ENCODE measurements at places on chromosomes 2 and 18.

DNA sequence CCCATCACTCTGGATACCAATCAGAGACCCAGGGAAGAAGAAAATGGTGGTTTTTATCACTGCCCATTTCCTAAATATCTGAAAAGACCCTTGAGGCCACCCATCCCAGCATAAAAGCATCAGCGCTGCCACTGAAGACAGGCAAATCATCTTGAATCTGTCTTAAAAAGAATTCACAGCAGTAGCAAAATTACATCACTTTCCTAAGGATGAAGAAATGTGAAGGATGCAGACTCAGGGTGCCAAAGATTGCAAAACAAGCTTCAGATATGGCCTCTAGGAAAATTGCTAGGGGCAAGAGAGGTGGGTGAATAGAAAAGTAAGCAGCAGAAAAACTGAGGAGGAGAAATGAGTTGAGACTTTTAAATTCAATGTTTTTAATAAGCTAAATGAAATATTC is 70.0 kb downstream of the SLC25A12 start:
- DNase-seq = no peak

DNA sequence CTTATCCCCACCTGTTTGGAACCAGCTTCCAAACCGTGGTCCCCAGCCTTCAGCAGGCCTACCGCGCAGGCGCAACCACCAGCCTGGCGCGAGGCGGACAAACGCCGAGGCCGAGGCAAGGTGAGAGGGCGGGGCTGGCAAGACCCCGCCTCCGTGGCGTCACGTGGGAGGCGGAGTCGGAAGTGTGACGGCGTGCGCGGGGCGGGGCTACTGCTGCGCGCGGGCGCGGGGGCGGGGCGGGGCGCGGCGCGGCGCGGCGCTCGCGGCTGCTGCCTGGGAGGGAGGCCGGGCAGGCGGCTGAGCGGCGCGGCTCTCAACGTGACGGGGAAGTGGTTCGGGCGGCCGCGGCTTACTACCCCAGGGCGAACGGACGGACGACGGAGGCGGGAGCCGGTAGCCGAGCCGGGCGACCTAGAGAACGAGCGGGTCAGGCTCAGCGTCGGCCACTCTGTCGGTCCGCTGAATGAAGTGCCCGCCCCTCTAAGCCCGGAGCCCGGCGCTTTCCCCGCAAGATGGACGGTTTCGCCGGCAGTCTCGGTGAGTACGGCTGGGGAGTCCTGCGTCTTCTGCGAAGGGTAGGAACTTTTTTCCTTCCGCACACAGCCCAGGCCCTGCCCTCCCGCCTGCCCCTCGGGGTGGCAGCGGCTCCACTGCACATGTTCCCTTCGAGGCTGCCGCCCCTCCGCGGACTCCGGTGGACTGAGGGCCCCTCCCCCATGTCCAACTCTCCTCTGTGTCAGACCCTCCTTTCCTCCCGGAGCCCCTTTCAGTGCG is at the start of gene EML4:
Gene EML4, plus strand, starts transcription at position 254 of the 774 bp plus-strand sequence. Its CDS starts 259 bp downstream, at position 513.
- DNase-seq = peak; percentile 97

DNA sequence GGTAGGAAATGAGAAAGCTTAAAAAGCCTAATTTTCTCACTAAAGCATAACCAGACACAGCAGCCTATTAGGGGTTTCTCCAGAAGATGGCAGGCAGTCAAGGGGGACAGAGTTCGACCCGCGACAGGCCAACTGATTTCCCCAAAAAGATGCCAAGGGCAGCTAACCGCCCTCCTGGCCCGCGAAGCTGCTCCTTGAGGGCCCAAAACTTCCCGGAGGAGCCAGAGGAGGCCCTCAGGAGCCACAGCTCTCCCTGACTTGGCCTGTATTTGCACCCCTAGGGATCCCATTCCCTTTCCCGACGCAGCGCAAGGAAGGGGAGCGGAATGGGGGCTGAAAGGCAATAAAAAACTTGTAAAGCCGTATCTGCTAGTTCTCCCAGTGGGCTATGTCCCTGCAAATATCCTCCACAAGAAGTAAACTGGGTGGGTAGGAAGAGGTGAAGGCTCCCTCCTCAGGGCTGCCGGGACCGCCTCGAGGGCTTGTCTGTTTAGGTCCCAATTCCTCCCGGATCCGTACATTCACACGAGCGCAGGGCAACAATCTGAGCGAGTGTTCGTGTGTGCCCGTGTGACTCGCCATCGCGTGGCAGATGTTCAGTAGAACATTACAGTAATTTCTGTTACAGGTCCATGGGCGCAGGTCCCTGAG is 756 bp upstream of the NAGK start:
- DNase-seq = no peak

- DNase-seq = no peak
These were observed 156.5 kb downstream of the COL6A3 start for GRCh38 chr2:237257471-237257951.

DNA sequence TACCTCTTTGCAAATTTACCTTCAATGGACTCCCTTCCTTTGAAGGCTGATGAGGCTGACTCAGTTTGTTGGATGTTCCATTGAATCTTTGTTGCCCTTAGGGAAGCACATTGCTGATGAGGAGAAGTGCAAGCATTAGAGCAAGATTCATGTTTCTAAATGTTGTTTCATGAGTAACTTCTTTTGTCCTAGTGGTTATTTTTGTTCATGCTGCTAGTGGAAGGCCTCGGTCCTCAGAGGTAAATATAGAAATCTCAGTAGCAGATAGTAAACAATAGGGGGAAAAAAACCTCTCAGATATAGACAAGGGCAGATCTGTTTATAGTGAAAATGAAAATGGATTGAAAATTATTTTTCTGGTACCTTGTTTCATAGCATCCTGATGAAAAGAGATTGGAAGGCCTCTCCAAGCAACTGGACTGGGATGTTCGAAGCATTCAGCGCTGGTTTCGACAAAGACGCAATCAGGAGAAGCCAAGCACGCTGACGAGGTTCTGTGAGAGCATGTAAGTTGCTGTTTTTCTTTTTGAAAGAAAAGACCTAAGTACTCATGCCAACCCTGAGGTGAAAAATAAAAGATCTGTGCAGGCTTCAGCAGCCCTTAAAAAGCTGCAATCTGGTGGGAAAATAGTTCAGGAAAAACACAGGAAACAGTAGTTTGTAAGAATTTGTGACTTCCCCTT is 104.9 kb downstream of the CERS6 start:
- no peak for DNase-seq

DNA sequence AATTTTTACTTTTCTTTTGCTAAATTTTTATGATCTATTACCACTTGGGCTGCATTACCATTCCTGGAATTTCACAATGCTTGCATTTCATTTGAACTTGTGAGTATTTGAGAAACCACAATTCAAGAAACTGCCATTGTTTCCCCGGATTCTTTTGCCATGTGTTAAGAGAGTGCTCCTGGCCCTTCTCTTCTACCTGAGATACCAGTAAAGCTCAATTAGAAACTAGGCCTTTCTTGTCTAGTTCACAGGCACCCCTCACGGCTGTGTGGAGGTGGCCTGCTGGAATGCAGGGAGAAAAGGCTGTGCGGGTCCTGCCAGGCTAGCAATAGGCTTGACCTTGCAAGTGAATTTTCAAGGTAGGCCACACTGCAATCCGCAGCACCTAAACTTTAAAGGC is 40.8 kb downstream of the ZEB2 start:
- DNase-seq = no peak

GRCh38 chr2:239678666-239679296 is 278.0 kb upstream of the HDAC4 start:
- DNase-seq = no peak

- DNase-seq = no peak
These were observed 64.1 kb downstream of the CPS1 start for GRCh38 chr2:210620456-210620855.

All from NCI-H1417 (cell line).